Activated CD4-positive, alpha-beta T cell treated with anti-CD3 and anti-CD28 coated beads, Interleukin-10, Interleukin-2, amounts not matched to agents 100 ng/mL and 50 ng/mL, durations not matched to agents 16 hours and 8 hours (primary cell): ENCODE measurements at places on chromosomes 5 and 9.

DNA sequence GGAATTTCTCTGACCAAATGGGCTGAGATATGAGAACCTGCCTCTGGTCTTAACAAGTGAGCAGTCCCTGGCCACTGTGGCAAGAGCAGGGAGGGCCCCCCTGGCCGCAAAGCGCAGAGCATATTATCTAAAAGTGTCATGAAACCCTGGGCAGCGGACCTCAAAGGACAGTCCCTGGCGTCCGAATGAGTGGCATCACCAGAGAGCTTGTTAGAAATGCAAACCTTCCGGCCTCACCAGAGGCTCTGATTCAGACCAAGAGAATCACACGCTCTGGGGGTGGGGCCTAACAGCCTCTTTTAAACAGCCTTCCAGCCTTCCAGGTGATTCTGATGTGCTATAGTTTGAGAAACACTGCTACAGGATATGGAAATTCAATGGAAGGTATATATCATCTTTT lies 10.9 kb downstream of the PTPN3 start:
- DNase-seq = no peak

GRCh38 chr9:110175275-110175968 lies 32.5 kb downstream of the C9orf152 start:
- DNase-seq = no peak

GRCh38 chr5:35333366-35333765 lies 103.1 kb upstream of the PRLR start:
- DNase-seq = no peak

DNA sequence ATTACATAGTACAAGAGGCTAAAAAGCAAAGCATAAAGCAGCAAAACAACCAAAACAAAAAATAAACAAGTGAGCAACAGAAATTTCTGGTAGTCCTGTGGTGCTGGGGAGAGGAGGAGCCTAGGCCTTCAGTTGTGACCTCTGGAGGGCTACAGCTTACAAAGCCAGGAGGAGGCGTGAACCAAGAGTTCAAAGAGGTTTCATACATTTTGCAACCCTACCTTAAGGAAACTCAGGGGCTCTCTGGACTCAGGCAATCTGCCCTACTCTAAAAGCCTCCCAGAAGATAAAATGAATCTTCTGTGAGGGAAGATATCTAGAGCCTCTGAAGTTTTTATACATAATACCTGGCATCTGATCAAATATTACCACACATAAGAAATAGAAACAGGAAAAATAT lies 187.4 kb downstream of the AGTPBP1 start:
- no peak for DNase-seq

DNA sequence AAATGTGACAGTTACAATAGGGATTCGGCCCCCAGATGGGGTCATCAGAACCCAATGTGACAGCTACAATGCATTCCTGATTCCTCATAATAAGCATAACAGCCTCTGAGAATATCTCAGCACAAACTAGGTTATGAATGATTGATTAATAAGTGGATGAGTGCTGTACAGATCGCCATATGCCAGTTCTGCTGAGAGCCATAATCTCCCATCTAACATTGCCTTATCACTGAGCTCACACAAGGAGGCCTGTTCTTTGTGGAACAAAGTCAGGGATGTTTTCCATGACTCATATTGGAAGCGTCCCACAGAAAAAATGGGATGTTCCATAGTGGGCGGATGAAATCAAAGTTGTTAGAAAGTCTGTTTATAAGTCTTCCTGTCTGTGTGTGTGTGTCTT lies 89.6 kb downstream of the KIF4B start:
- DNase-seq = no peak

GRCh38 chr9:94656200-94656599 lies 16.9 kb upstream of the FBP1 start:
- DNase-seq = peak; percentile 58

- no peak for DNase-seq
Observed at GRCh38 chr9:72674961-72675360, 153.6 kb downstream of the TMC1 start.

- no peak for DNase-seq
Observed at GRCh38 chr5:167819406-167819805, 472.0 kb upstream of the WWC1 start.

- DNase-seq = no peak
Observed at GRCh38 chr9:113529336-113530009, 65.9 kb downstream of the RGS3 start.

GRCh38 chr5:67985686-67986387 lies 229.7 kb upstream of the PIK3R1 start:
- DNase-seq = no peak

DNA sequence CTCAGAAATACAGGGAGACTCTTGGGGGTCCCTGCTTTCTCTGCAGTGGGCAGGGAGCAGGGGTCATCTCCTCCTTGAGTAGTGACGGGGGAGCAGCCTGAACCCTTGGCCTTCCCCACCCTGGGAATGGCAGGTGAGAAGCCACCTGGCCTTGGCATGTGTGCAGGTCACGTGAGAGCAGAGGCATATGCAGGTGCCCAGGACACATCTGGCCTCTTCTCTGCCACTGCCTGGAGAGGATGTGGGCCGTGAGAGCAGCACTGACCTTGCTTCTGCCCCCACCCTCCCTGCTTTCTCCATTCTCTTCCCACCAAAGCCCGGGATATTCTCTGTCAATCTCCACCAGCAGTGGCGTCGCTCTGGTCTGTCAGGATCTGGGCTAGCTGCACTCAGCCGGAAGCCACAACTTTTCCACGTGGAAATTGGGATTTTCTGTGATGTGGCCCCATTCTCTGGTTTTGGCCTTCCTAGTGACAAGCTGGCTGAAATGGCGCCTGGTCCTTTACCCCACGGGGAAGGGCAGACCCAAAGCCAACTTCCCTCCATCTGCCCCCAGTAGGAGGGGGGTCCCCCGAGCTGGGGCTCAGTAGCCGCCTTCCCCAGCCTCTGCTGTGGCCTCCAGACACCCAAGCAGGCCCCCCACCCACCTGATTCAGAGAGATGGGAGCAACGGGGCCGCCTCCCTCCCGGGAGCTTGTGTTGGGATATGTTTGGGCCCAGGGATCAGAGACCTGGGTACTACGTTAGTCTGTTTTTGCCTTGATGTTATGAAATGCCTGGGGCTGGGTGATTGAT lies 70.4 kb upstream of the FCN1 start:
- DNase-seq = no peak

GRCh38 chr5:36370073-36370472 lies 68.4 kb upstream of the RANBP3L start:
- no peak for DNase-seq

GRCh38 chr9:132945186-132946130 lies 1.0 kb upstream of the TSC1 start:
- no peak for DNase-seq

DNA sequence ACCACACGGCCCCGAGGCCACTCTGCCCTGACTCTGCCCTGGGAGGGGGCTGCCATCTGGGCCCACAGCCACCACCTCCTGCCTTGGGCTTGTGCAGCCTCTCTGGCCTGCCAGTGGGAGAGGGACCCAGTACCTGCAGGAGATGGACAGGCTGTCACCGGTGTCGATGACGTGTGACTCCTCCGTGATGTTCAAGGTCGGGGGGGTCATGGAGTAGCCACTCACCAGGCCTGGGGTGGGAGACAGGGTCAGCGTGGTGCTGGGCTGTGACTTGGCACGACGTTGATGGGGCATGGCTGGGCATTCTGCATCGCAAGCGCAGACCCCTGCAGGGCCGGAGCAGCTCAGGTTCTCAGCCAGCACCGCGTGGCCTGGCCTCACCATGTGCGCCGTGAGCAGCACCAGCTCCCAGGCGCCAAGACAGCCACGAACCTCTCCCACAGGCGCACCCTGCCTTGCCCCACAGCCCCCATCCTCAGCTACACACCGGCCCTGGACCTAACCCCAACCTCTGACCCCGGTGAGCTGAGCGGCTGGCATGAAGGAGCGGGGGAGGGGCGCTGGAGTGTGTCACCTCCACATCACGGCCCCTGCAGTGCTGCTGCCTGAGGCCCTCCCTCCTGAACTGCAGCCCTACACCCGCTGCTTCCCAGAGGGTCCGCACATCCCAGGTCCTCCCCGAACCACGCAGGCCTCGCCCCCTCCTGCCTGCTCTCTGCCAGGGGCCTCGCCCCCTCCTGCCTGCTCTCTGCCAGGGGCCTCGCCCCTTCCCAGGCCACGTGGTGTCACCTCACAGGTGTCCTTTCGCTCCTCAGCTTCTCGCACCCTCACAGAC lies 17.6 kb downstream of the FLT4 start:
- no peak for DNase-seq

- DNase-seq = no peak
Observed at GRCh38 chr9:80435591-80435990, 863.8 kb downstream of the TLE4 start.

GRCh38 chr9:127132375-127132774 lies 9.9 kb upstream of the ANGPTL2 start:
- DNase-seq = no peak

DNA sequence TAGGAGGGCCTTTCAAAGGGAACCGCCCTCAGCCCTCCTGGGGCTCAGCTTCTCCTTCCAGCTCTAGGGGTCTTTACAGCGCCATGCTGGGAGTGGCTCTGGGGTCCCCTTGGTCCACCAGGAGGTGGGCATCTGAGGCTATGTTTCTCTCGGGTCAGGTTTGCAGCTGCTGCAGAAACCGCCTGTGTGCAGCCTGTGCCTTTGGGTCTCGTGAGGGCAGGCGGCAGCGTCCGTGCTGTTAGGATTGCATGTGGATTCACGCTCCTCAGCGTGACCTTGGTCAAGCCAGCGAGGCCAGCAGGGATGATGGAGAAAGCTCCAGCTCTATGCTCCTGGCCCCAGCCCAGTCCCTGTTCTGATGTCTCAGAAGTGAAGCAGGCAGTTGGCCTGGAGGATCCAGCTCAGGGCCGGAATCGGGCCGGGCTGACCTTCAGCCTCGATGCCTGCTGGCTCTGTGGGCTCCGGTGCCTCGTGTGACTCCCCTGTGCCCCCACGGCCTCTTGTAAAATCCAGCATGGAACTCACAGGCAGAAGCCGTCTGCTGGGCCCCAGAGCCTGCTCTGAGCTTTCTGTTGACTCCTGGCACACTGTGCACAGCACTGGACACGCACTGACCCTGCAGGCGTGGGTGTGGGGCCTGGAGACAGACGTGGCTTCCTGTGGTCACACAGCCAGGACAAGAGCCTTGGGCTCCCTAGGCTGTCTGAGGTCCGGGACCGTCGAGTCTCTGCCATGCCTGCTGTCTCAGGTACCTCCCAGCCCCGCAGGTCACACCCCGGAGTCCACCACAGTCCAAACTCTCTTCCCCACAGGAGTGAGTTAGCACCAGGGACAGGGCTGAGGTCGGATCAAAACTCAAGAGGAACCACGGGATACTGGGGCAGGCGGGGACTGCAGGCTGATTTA lies 54.3 kb downstream of the TRIP13 start:
- DNase-seq = no peak

GRCh38 chr5:91419136-91419535 lies 36.0 kb upstream of the ARRDC3 start:
- DNase-seq = no peak

DNA sequence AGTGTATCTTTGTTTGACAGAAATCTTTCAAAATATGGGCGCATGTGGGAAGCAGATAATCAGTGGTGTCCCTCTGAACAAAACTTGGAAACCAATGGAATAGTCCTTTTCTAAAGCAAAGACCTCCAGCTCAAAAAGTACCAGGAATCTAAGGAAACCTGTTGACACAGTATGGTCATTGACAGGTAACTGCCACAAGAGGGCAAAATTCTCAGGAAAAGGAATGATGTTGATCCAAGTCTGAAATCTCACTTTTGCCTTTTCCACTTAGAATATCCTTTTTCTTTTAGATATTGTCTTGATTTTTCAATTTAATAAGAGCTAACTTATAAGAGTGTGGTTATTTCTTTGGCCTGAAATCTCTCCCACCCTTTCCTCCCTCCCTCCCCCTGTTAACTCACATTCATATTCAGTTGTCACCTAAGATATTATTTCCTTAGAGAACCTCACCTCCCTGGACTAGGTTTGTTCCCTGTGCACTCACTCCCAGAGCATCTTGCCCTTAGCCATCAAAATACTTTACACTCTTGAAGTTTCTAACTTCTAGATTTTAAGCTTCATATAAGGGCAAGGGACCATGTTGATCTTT lies 59.0 kb upstream of the BARX1 start:
- DNase-seq = peak; percentile 5

DNA sequence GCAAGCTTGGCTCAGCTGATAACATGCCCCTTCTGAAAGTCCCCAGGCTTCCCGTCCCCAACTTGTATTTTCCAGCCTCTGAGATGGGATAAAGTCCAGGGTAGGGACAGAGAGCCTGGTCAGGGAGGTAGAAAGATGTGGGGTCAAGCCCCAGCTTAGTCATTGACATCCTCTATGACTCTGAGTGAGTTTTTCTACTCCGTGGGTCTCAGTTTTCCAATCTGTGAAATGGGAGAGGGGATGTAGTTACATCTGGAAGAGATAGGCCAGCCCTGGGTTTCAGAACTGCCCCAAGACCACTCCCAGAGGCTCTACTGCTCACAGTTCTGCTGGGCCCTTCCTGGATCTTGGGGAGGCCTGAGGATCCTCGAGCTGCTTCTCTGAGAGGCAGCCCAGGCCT lies 3.1 kb downstream of the GPRIN1 start:
- DNase-seq = no peak
